Left lung (tissue), 14 donors: ENCODE measurements at places on chromosomes 7 and 10. TPM values are rescaled to one million over a fixed set of nuclear protein-coding genes. Genes with fewer than 3 reads are reported as not detected.

DNA sequence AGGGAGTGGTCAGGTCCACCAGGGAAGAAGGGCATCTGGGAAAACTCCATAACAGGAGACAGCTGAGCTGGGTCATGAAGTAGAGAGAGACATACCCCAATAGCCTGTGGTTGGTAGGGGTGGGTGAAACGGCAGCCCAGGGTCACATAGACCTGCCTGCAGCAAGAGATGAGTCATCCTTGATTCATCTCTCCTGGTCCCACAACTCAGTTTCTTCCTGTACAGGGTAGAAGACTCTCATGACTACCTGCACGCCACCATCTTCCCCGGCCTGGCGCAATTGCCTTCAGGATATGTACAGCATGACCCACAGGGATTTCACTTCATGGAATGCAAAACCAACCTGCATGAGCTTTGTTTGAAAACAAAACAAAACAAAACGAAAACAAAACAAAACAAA is 45.1 kb upstream of the ADAM12 start:
- no peak for DNase-seq

NCF1 gene
- polyA plus RNA-seq, result 2.6 TPM

GRCh38 chr7:81211204-81211933 is 292.5 kb upstream of the SEMA3C start:
- DNase-seq, result no peak

- DNase-seq, result no peak
These were observed 46.6 kb upstream of the A1CF start for GRCh38 chr10:50931948-50932431.

GRCh38 chr10:100838986-100839385 is 73.8 kb upstream of the SLF2 start:
- DNase-seq, result no peak

- peak; percentile 23 for DNase-seq
These were observed 35.4 kb downstream of the ADAP1 start for GRCh38 chr7:919114-919442.

DNA sequence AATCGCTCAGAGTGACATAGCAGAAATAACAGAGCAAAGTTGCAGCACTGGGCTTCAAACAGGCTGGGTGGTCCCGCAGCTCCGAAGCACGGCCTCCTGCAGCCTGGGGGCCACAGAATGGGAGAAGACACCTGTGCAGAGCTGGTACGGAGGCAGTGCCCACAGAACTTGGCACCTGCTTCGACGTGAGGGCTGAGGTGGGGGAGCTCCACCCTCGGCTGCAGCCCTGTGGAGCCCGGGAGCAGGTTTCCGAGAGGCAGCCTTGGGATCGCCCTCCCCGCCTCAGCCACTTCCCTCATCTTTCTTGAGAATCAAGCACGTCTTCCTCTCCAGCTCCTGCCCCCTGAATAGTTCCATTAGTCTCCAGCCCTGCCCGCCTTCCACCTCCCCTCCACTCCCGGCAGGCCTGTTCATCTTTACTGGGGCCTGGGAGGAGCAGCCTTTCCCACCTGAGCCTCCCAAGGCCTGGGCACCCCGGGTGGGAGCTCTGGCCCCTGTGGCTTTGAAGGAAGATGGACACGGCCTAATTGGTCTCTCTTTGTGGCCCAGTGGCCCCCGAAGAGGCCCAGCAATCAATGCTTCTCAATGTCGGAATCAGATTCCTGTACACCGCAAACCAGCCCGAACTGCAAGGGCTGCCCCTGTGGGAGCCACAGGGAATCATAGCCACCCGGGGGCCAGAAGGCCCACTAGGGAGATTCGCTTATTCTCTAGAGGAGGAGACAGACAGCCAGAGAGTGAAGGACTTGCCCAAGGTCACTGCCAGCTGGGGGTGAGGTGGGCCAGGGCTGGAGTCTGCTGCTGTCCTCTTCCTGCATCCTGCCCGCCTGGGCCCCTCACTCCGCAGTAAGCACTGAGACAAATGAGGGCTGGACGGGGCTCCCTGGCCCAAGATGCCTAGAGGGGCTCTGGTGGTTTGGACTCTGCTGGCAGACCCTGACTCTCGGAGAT is 17.0 kb upstream of the PCBD1 start:
- peak; percentile 59 for DNase-seq

DNA sequence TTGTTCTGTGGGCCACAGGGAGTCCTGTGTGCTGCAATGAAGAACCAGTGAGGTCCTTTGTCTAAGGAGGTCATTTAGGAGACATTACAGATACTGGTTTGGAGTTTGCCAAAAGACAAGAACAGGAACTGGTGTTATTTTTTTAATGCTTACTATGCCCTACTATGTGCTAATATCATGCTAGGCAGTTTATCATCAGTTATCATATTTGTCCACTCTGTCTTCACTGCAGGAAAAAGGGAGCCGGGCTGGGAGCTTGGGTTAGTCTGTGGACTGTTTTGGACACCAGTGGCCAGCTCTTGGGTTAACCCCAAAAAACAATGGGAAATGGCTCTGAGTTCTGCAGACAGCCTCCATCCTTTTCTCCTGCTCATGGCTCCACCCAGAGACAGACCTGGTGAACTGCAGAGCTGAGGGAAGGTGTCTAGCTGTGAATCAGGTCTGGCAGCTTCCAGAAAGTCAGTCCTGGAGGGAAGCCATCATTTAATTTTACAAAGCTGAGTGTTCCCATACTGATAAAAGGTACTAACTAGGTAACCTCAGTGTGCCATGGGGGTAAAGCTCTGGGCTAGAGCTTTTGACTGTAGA is 101.2 kb upstream of the ZNF746 start:
- no peak for DNase-seq

GRCh38 chr10:100883312-100883821 is 29.4 kb upstream of the SLF2 start:
- no peak for DNase-seq

- DNase-seq, result peak; percentile 32
These were observed 827 bp upstream of the FASTK start for GRCh38 chr7:151081170-151082101.

GRCh38 chr10:34290412-34291081 is 524.5 kb downstream of the PARD3 start:
- no peak for DNase-seq

- DNase-seq, result no peak
These were observed 23.5 kb downstream of the HTR7 start for GRCh38 chr10:90834326-90834725.

TRPV5 gene
- polyA plus RNA-seq, result 0.25 TPM

- no peak for DNase-seq
These were observed 366.6 kb downstream of the REEP3 start for GRCh38 chr10:63887600-63888370.

- no peak for DNase-seq
These were observed 44.8 kb downstream of the WNT2 start for GRCh38 chr7:117278040-117278439.

DNA sequence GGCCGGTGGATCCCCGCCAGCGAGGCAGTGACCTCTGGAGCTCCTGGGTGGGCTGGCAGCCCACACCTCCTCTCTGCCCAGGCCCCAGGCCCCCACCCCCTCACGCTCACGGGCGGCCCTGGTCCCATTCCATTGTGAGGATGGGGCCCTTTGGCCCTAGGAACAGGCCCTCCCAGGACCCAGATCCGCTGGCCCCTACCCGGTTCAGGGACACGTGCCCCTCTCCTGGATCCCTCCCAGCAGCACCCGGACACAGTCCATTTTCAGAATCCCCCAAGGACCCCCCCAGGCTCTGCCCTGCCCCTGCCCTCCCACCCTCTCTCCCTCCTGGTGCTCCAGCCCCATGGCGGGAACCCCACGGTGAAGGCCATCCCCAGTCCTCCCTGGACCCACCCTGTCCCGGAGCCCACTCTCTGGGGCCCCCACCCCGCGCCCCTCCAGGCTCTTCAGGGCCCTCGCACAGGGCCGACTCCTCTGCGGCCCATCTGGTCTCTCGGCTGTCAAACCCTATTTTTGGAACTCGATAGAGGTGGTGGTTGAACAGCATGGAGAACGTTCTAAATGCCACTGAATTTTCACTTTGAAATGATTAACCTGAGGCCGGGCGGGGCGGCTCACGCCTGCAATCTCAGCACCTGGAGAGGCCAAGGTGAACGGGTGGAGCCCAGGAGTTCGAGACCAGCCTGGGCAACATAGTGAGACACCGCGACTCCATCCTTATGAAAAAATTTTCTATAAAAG is 8.1 kb downstream of the ADAP1 start:
- DNase-seq, result peak; percentile 52

- DNase-seq, result no peak
These were observed 41.6 kb upstream of the CAMK2B start for GRCh38 chr7:44366986-44367385.

GRCh38 chr7:133290676-133291333 is 37.9 kb downstream of the EXOC4 start:
- no peak for DNase-seq

COL28A1 gene
- 1.9 TPM for polyA plus RNA-seq

DNA sequence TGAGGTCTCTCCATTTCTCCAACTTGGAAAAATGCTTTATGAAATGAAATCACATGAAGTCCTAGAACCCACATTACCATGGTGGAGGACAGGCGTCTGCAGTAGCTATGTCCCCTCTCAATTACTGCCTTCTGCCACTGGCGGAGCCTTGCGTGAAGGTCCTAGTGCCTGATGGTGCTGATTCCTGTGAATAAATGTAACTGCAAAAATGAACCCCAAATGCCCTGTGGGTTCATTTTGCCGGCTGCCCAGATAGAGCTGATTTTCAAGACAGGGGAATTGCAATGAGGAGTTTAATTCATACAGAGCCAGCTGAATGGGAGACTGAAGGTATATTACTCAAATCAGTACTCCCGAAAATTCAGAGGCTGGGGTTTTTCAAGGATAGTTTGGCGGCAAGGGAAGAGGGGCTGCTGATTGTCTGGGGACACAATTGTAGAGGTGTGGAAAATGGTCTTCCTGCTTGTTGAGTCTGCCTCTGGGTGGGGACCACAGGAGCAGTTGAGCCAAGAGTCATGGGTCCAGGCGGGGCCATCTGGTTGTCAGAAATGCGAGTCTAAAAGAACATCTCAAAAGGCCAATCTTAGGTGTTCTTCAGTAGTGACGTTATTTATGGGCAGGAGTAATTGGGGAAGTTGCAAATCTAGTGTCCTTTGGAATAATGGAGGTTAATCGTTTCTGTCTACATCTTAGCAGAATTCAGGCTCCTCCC is 13.5 kb downstream of the PRF1 start:
- DNase-seq, result no peak
